ENCODE measurements at places on chromosomes 2 and 18. TPM values are rescaled to one million over a fixed set of nuclear protein-coding genes. Genes with fewer than 3 reads are reported as not detected.

GRCh38 chr2:231717281-231718171 lies 9.2 kb downstream of the PTMA start:
- peak; percentile 62 for DNase-seq

- no peak for DNase-seq
Observed at GRCh38 chr2:225399504-225399903, at the start of gene NYAP2. Gene NYAP2, plus strand, starts transcription at chr2:225399710. Its CDS starts 9,171 bp downstream, at chr2:225408881.

DNA sequence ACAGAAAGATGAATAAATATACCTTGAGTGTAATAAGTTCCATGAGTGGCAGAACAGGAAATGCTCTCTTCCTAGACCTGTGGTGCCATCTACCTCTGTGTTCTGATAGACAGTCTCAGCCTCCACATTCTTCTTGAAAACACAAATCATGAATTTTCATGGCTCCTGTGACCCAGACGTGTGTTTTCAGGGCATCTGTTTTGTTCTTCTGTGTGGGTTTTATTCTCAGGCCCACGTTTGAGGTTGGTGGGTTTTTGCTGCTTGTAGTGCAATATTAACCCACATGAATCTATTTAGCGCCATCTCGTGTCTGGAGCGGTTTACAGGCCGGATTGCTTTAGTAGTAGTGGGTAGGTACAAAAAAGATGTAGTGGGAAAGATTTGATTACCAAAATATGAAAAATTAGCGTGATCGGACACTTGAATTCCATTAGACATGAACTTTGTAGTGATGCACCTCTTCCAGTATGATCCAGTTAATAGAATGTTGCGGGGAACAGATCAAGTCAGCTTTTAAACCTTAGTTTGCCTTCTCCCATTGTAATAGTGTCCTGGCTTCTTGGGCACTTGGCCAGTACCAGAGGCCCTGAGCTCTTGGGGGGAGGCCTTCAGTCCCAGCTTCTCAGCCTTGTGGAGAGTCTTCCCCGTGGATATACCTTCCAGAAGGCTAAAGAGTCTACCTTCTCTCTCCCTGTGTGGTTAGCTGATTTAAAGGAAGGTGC lies 256.5 kb downstream of the TPGS2 start:
- DNase-seq = no peak

DNA sequence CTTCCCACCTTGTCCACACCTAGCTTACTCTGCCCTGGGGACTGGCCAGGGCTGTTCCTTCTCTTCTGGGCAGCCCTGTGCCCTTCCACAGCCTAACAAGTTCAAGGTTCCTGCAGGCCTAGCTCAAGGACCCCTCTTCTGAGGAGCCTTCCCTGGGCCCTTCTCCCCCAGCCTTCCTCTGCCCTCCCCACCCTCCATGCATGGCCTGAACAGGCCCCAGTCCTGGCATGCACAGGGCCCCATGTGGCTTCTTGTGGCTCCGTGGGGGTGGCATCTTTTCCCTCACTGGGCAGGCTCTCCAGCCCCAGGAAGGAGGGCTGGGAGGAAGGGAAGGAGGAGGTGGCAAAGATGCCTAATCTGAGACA lies 162.9 kb downstream of the CELF4 start:
- DNase-seq = no peak

DOK6 gene
- 1.8 TPM for polyA plus RNA-seq

CNGA3 gene
- not detected for polyA plus RNA-seq

GRCh38 chr18:45083226-45083855 lies 402.7 kb downstream of the SETBP1 start:
- DNase-seq = no peak

UGT1A3 gene
- not detected for polyA plus RNA-seq

- DNase-seq = no peak
Observed at GRCh38 chr2:206392118-206392517, 51.2 kb upstream of the ADAM23 start.

- DNase-seq = no peak
Observed at GRCh38 chr18:57747809-57748680, 55.1 kb downstream of the ATP8B1 start.
